ENCODE measurements at places on chromosomes 1 and 21. TPM values are rescaled to one million over a fixed set of nuclear protein-coding genes. Genes with fewer than 3 reads are reported as not detected.
A peak's percentile ranks its signal among the peaks of the same experiment; 100 is the strongest.

DNA sequence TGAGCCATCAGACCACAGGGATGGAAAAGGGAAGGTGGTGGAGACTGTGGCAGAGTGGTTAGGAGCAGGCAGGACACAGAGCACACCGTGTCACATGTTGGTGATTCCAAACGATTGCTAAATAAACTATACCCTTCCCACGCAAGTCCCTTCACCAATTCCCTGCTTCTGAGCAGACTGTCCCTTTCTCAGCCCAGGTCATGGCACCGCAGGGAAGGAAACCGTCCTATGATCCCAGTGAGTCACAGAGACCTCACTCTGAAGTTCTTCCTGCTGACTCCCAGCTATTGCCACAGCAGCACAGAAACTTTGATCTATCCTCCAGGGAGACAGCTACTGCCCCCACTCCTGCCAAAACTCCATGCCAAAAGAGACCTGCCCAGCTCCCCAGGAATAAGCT, 19.2 kb downstream of the RIMS3 start:
- H3K27ac ChIP-seq = no peak overlapping the region
- DNase-seq = no peak
- H3K4me3 ChIP-seq = no peak overlapping the region

SPAG17 gene
- not detected for total RNA-seq

GRCh38 chr1:178961868-178962267, 63.8 kb upstream of the FAM20B start:
- no peaks in the 10 kb centered on the region for H3K27me3 ChIP-seq
- H3K27ac ChIP-seq = no peak overlapping the region
- no peak for DNase-seq
- H3K36me3 ChIP-seq = no peaks in the 10 kb centered on the region
- H3K4me1 ChIP-seq = no peaks in the 10 kb centered on the region
- no peak overlapping the region for H3K4me3 ChIP-seq

GRCh38 chr1:109484519-109484975, 842 bp downstream of the ATXN7L2 start:
- H3K4me1 ChIP-seq = no peaks in the 10 kb centered on the region
- H3K27ac ChIP-seq = peak overlapping the region; percentile 99
- H3K4me3 ChIP-seq = peak overlapping the region; percentile 92
- no peaks in the 10 kb centered on the region for H3K36me3 ChIP-seq

AMY1B gene
- 4.6 TPM for total RNA-seq

DNA sequence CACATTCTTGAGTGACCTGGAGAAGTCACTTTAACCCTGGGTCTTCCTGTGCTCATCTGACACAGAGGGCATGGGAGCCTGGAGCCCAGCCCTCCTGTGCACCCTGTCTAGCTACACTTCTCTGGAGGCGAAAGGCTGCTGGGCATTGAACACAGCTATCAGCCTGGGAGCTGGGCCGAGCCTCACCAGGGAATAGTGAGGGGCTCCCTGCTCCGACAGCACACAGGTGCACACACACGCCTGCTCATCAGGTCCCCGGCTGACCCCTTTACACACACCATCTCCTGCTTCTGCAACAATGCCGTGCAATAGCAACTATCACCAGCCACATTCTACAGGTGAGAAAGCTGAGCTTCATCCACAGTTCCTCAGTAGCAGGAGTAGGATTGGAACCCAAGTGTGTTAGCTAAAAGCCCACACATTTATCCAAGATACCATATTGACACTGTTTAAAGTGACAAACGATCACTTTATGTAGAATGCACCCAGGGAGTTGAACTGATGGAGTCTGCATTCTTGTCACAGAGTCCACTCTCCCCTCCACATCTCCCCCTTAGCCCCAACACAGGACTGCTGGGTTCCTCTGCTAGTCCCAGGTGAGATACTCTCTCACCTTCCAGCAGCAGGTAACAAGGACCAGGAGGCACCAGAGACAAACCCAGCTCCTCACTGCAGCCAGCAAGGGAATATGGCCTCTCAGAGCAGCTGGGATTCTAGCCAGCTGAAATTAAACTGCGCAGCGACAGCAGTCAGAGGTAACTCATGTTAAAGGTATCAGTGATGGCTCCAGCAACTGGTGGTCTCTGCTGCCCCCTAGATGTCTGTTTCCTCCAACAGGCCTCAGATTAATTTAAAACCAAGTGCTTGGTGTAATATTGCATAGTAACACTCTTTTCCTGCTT, 18.3 kb upstream of the CAPN8 start:
- H3K27me3 ChIP-seq = no peaks in the 10 kb centered on the region
- H3K36me3 ChIP-seq = no peaks in the 10 kb centered on the region
- no peaks in the 10 kb centered on the region for H3K4me1 ChIP-seq
- H3K4me3 ChIP-seq = no peak overlapping the region
- no peak for DNase-seq

DNA sequence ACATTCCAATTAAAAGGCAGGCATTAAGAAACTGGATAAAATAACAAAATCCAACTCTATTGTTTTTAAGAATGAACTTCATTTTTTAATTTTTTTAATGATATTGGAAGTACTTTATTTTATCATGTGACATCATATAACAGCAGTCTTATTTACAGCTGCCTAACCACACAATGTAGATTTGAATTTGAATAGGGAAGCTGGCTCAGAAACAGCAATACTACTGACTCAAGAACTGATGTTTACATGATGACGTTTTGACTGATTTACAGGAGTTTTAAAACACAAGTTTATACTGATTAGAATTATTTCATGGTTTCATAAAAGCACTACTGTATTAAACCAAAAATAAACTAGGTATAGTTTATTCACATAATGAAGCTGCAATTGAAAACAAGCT, 348.7 kb upstream of the NR5A2 start:
- H3K27me3 ChIP-seq = no peaks in the 10 kb centered on the region
- no peak overlapping the region for H3K4me3 ChIP-seq
- no peak for DNase-seq
- no peaks in the 10 kb centered on the region for H3K4me1 ChIP-seq

ZSCAN20 gene
- 7.7 TPM for total RNA-seq

CCDC27 gene
- not detected for total RNA-seq

DNA sequence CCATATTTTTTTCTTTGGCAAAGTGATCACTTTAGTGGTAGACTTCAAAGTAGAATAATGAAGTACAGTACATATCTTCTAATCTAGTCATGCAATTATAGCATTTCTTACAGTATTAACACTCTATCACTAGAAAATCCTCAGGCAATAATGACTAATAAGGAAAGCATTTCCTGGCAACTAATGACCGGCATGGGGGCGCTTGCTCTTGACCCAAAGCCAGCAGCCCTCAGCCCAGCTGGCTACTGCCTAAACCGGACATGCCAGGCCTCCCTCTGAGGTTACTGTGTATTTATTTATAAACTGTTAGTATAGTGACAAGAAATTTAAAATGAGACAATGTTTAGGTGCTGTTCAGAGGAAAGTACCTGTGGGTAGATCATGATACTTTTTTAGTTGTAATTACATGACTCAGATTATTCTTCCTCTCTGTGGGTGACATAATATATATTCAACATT, 633.8 kb downstream of the PTPRC start:
- no peaks in the 10 kb centered on the region for H3K36me3 ChIP-seq
- H3K4me1 ChIP-seq = no peaks in the 10 kb centered on the region
- no peaks in the 10 kb centered on the region for H3K27me3 ChIP-seq
- no peak overlapping the region for H3K27ac ChIP-seq

CD1E gene
- 0.21 TPM for total RNA-seq

DNA sequence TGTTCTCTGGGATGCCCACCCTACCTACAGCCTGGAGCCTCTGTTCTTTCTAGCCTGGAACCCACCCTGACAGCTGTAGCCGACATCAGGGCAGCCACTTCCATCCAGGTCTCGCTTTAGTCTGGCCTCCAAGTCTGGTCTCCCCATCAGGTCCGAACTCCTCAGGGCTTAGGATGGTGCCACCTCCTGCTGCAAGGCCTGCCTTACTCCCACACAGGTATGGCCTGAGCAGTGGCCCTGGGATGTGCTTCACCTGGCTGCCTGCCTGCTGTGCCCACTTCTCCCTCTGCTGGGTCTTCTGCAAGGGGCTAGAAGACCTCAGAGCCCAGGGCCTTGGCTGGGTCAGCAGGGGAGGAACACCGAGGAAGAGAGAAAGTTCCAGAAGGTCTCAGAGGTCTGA, 35.7 kb upstream of the MAGOH start:
- DNase-seq = no peak
- H3K4me3 ChIP-seq = no peak overlapping the region
- no peaks in the 10 kb centered on the region for H3K27me3 ChIP-seq
- H3K4me1 ChIP-seq = no peaks in the 10 kb centered on the region

CA6 gene
- not detected for total RNA-seq

DNA sequence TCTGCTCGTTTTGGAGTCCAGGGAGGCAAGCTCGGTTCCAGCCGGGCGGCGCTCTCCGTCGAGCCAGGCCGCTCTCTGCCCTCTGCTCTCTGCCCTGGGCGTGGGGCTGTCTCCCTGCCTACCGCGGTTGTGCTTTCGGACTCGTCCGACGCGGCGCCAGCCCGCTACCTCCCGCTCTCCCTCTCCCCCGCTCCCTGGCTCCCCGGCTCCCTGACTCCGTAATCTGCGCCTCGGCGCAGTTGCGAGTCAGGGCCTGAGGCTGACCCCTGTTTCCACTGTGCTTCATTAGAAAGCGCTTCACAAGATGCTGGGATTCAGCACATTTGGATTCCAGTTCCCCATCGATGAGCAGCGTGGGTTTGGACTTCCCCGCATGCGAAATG, 2.2 kb downstream of the SOX13 start:
- H3K4me3 ChIP-seq = peak overlapping the region; percentile 75
- H3K27me3 ChIP-seq = no peaks in the 10 kb centered on the region
- no peaks in the 10 kb centered on the region for H3K36me3 ChIP-seq
- H3K4me1 ChIP-seq = peaks cover 30% of the 10 kb centered on the region

- no peaks in the 10 kb centered on the region for H3K36me3 ChIP-seq
- H3K4me3 ChIP-seq = no peak overlapping the region
- H3K27ac ChIP-seq = no peak overlapping the region
- H3K4me1 ChIP-seq = no peaks in the 10 kb centered on the region
These were observed 271.6 kb downstream of the LMO4 start for GRCh38 chr1:87600055-87600850.

DNA sequence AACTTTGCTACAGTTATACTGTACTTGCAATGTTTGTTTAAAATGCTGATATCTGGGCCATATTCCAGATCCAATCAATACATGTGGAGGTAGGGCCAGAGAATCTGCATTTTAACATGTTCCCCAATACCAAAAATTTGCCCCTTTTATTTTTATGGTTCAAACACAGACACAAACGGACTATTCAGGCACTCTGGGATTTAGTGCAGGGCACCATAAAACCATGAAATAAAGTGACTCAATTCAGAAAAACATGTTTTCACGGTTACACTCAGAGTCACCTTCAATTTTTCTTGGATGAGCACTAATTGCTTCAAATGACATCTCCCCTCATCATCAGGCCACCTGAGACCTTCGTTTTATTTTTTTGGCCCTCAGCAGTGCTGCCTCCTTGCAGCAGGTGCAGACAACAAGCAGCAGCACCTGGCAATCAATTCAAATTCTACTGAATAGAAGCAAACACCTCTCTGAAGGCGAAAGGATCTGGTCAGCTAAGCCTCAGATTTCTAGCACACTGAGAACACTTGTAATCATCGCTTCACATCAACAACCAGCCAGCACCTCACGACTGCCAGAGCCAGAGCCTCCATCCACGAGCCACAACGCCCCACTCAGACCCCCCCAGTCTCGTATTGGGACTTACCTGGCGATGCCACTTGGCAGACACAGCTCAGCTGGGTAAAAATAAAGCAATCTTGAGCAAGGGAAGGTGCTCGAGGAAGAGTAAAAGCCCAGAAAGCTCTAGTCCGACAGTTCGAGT, 1.1 kb downstream of the ERO1B start:
- H3K27ac ChIP-seq = peak overlapping the region; percentile 77
- H3K4me3 ChIP-seq = peak overlapping the region; percentile 82
- no peaks in the 10 kb centered on the region for H3K27me3 ChIP-seq
- H3K4me1 ChIP-seq = no peaks in the 10 kb centered on the region

DNA sequence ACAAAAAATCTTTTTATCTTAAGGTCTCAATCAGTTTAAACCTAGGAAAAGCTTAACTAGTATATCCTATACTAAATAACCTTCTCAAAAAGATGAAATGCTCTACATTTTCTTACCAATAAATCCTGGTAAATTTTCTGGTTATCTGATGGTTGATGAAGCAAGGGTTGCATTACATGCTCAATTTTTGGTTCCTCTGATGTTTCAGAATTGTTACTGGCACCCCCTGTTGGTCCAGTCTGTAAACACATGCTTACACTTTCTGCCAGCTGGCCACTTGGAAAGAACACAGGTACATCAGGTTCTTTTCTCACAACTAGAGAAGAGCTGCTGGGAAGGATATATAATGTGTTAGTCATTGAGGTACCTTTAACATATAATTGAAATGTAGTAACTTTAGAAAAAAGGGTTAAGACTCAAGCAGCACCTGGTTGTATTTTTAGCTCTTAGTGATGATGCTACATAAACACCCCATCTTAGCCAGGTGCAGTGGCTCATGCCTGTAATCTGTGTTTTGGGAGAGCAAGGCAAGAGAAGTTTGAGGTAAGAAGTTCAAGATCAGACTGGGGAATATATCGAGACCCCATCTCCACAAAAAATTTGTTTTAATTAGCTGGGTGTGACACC, 30.9 kb upstream of the TAL1 start:
- H3K4me3 ChIP-seq = no peak overlapping the region
- H3K27me3 ChIP-seq = no peaks in the 10 kb centered on the region
- H3K4me1 ChIP-seq = no peaks in the 10 kb centered on the region
- no peaks in the 10 kb centered on the region for H3K36me3 ChIP-seq
- no peak for DNase-seq

TNNI3K gene
- total RNA-seq = 5.3 TPM

DNA sequence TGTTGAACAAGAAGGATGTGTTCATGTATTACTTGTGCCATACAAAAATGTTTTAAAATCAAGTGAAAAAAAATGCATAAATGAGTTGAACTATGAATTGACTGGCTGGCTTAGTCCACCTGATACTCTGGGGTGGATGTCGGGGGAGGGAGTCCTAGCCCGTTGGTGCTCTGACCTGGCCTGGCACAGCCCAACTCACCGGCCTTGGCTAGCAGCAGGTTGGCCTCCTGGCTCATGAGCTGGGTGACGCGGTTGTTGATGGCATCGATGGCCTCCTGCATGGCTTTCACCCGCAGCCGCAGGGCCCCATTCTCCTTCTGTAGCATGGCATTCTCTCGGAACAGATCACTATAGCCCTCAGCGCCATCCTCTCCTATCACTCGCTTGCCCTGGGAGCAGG, 21.6 kb downstream of the KIF21B start:
- no peak overlapping the region for H3K4me3 ChIP-seq
- no peak overlapping the region for H3K27ac ChIP-seq
- H3K4me1 ChIP-seq = no peaks in the 10 kb centered on the region
- DNase-seq = no peak
- H3K36me3 ChIP-seq = no peaks in the 10 kb centered on the region

PPIAL4G gene
- 0.12 TPM for total RNA-seq

MAP10 gene
- total RNA-seq = 0.59 TPM

GRCh38 chr1:39509360-39510009, 18.0 kb downstream of the BMP8A start:
- H3K4me3 ChIP-seq = no peak overlapping the region
- no peaks in the 10 kb centered on the region for H3K27me3 ChIP-seq
- peak; percentile 52 for DNase-seq
- peak overlapping the region; percentile 52 for H3K27ac ChIP-seq
- no peaks in the 10 kb centered on the region for H3K4me1 ChIP-seq
